ENCODE measurements at places on chromosomes 4 and X.

GRCh38 chrX:148500423-148501385 is at the start of gene AFF2:
TSS of gene AFF2 (plus strand) at chrX:148500617. CDS start at chrX:148501098, 481 bp downstream.
- no peak for DNase-seq

DNA sequence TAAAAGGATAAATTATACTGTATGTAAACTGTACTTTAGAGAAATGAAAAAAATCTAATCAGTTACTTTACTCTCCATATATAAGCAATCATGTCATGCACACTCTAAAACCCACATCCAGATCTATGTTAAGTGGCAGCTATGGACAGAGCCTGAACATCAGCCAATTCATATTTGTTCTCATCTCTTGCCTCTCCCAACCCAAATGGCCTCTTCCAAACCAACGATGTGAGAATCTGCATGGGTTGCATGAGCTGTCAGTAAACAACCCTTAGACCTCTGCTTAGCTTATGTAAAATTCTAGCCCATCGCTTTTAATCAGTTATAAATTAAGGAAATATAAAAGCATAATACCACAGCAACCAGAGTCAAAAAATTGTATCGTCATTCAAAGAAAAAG is 288.7 kb upstream of the INTU start:
- no peak for DNase-seq

- peak; percentile 43 for DNase-seq
Measured at GRCh38 chr4:1766106-1767060, 26.7 kb upstream of the FGFR3 start.

DNA sequence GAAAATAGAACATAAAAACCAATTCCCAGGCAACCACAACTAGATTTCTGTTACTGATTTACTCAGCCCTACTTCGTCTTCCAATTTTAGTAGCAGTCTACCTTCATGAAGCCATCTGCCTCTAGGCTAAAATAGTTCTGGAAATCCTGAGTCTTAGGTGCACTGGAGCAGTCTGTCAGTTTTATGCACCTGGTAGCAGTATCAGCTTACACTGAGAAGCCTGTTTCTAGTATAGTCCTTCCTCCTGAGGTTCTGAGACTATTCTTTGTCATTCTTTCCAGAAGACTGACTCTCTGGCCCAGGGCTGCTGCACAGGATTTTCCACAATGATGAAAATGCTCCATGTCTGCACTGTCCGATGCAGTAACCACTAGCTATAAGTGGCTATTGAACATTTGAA is 16.9 kb upstream of the HPRT1 start:
- no peak for DNase-seq

- DNase-seq: no peak
Measured at GRCh38 chr4:87506974-87507701, 22.0 kb downstream of the SPARCL1 start.

- DNase-seq: peak; percentile 54
Measured at GRCh38 chr4:152936446-152937335, 568 bp downstream of the FHDC1 start.

DNA sequence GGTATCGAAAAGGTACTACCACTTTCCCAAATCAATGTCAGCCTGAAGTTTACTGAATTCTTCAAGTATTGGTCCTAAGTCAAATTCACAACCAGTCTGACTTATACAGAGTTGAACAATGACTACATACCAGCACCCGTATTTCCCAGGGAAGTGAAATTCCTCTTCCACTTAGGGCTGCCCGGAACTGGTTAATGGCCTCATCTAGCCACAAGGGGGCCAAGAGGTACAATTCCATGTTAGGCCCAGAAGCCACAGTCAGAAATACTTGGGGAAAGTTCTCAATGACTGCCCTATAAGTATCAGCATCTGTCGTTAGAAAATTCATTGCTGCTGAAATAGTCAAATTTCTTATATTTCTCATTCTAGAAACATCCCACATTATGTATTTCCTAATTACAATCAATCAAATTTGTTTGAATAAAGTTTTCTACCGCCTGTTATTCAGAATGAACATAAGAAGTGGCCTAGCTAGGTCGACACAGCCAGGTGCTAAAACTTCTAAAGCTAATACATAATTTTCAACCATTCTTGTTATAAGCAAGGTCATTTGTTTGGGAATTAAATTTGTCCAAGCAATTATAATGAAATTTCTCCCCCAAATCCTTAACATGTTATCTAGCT is 5.6 kb upstream of the PCDH7 start:
- DNase-seq: peak; percentile 84

DNA sequence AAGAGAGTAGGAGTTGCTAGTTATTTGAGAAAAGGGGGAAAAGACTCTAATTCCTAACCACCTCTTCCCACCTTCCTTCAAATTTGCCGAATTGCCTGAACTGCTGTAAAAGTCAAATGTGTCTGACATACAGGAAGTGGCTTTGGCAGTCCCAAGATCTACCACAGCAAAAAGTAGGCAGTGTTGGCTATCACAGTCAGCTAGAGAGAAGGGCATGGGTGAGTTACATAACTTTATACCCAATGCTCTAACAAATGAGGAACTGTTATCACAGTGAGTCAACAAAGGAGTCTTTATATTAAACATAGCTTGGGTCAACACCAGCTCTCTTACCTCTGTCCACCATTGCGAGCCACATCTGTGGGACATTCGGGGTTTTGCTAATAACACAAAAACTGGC is 2.4 kb upstream of the MBNL3 start:
- DNase-seq: peak; percentile 76

- no peak for DNase-seq
Measured at GRCh38 chr4:94302191-94302590, 40.4 kb downstream of the HPGDS start.

- no peak for DNase-seq
Measured at GRCh38 chr4:67250131-67250896, 295.0 kb downstream of the CENPC start.

- peak; percentile 76 for DNase-seq
Measured at GRCh38 chr4:89283226-89284009, 24.2 kb downstream of the GPRIN3 start.

DNA sequence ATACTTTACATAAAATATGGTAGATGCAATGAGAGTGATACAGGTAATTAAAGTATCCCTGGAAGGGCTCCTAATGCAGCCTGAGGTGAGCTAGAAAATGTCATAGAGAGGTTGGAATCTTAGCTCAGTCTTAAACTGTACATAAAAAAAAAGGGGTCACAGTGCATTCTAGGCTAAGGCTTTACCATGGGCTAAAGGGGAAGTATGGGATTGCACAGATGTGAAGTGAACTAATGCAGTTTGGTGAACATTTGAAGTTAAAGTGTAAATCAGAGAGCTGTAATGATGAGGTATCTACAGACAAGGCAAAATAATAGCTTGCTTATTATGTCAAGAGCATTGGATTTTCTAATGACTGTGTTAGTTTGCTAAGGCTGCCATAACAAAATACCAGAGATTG is 405.9 kb downstream of the ADGRL3 start:
- DNase-seq: no peak

- no peak for DNase-seq
Measured at GRCh38 chrX:38233891-38234667, 13.4 kb upstream of the SRPX start.

DNA sequence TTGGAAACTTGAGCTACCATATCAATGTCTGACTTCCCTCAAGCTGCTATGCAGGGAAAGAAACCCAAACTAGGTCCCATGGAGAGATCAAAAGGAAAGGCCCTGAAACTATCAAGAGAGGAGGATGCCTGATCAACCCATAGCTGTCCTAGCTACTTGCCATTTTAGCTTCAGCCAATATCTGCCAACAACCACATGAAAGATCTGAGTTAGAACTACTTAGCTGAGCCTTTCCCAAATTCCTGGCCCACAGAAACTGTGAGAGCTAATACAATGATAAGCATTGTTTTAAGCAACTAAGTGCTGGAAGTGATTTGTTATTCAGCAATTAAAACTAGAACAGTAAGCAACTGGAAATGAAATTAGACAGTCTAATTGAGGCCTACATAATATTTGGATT is 6.3 kb upstream of the ARHGEF38 start:
- no peak for DNase-seq

DNA sequence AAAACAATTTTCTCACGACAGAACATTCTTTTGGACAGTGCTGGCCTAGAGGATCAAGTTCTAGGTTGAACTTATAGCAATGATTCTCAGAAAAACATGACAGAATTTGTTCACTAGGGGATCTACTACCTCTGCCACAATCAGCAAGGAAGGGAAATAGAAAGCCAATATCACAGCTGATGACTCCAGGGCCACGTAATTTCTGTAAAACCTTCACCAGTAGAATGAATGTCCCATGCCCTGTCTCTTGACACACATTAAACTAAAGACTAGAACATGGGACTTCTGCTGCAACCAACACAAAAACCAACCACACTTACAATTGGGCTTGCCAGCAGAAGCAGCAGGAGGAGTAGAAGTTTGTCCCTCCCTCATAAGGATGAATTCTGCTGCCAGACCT is 86.0 kb upstream of the NPFFR2 start:
- DNase-seq: no peak

- DNase-seq: no peak
Measured at GRCh38 chrX:103932133-103932532, 30.3 kb upstream of the TMSB15B start.

GRCh38 chrX:39360101-39360500 is 558.8 kb downstream of the MID1IP1 start:
- no peak for DNase-seq

DNA sequence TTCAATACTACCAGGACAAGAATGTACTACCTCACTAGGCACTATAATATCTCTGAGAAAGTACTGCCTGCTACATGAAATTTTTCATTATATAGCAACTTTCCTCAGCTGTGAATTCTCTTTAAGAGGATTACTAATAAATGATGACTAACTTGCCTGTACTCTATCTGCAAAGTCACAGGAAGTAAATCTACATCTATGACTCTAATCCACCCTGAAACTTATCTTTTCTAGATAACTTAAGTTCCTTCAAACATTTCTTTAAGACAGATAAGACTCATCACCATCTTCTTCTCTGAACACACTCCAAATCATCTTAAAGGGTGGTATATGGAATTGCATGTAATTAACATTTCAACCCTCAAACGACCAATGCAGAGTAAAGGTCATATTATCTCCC is 28.8 kb downstream of the RPS6KA3 start:
- no peak for DNase-seq

DNA sequence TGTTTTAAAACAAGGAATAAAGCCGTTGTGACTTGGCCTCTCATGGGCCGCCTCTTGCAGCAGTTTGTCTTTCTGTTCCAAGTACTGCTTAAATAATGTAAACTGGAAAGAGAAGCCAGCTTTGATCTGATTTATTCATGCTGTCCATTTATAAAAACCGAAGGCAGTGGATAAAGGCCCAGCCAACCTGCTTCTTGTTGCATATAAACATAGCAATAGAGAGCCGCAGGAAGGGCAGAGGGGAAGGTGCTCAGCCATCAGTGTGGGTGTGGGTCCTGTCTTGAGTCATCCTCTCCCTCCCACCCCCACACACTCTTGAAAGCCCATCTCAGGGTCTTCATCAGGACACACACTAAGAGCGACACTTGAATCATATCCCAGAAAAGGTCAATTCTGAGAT is 187.9 kb upstream of the FAM9B start:
- DNase-seq: no peak

DNA sequence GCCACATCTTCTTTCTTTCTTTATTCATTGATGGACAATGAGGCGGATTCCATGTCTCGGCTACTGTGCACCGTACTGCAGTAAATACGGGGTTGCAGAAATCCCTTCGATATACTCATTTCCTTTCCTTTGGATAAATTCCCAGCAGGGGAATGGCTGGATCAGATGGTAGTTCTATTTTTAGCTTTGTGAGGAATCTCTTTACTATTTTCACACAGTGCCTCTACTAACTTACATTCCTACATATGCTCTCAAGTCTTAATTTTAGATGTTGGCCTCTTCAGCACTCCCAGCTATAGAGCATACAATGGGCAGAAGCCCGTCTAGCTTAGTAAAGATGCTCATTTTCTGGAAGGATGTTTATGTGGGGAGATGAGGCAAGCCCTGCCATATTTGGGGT is 317.4 kb downstream of the ASMT start:
- DNase-seq: no peak

- no peak for DNase-seq
Measured at GRCh38 chrX:31609130-31609529, 537.3 kb upstream of the FTHL17 start.

DNA sequence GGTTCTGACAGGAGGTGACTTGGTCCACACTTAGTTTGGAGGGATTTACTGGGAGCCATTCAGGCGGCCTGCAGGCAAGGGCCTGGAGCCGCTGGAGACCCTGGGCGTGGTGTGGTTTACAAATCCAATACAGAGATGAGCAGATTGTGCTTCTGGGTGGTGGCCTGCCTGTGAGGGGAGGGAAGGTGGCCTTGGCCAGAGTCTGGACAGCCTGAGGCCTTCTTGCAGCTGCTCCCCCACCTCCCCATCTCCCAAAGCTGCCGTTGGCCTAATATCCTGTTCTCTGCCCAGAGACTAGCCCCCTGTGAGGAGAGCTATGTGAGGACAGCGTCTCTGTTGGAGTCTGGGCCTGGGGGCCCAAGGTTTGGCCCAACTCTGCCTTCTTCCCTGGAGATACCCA is 163.9 kb upstream of the MAMLD1 start:
- no peak for DNase-seq

DNA sequence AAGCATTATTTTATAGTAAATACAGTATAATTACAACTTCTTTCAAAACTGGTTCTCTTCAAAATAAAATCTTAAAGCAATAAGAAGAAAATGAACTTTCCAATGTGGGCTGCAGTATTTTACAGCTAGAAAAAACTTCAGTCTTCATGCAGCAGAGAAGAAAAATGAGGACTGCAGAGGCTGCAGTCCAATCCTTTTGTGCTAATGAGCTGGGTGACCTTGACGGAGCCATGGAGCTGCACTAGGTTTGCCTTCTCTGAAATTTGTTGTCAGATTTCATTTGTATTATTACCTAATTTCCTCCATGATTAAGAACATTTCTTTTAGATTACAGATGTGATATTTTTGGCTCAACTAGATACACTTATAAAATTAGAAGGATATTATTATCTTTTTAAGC is 245.2 kb upstream of the ADAMTS3 start:
- no peak for DNase-seq

GRCh38 chrX:149860445-149860844 is 20.5 kb upstream of the MAGEA8 start:
- no peak for DNase-seq

DNA sequence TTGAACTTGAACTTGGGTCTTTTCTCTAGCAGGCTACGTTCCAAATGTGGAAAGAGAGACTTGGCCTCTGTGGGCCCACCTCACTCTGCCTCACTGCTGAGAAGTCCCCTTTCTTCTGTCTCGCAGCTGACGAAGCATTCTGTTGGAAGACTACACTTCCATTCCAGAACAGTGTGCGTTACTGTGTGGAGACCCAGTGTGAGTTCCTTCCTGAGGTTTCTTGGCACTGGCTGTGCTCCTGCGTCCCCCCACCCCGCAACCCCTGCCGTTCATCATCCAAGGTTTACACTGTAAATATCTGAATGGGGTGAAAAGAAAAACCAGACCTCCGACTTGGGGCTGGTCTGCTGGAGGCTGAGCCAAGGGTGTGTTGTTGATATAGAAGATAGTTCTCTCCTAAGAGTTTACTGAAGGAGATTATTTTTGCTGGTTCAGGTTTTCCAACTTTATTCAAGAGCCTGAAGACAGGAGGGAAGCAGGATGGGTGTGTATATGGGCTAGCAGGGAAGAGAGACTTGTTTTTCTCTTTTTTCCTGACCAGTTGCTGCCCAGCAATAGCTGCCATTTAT is 34.7 kb downstream of the NHSL2 start:
- DNase-seq: no peak
